H54 (cell line): ENCODE measurements at places on chromosomes 5 and 9.

DNA sequence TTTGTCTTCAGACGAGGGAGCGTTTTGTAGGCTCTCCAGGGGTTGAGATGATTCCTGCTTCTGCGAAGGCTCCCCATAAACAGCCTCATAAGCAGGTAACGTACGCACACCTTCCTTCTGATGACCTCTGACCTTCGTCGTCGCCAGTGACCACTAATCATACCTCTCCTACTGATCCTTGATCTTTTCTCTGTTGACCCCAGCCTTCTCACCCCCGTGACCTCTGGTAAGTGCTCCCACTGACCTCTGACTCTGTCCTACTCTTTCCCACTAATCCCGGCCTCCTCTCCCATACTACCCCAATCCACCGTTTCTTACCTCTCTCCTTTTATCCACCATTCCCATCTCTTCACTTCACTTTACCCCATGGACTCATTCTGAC is 345 bp downstream of the DNAI1 start:
- no peak for DNase-seq

- no peak for DNase-seq
Measured at GRCh38 chr9:33159777-33160127, 7.4 kb downstream of the B4GALT1 start.

DNA sequence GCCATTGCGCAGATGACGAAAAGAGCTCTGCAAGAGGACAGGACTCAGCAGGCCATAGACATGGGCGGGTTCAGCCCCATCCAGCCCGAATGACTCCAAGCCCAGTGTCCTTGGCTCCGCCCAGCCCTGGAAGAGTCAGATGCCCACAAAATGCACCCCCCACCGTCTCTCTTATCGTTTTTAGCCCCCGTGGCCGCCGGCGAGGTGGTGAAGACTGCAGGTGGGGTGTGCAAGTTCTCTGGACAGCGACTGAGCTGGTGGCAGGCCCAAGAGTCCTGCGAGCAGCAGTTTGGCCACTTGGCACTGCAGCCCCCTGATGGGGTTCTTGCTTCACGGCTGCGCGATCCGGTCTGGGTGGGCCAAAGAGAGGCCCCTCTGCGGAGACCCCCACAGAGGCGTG is 2.1 kb downstream of the ADGRD2 start:
- no peak for DNase-seq

DNA sequence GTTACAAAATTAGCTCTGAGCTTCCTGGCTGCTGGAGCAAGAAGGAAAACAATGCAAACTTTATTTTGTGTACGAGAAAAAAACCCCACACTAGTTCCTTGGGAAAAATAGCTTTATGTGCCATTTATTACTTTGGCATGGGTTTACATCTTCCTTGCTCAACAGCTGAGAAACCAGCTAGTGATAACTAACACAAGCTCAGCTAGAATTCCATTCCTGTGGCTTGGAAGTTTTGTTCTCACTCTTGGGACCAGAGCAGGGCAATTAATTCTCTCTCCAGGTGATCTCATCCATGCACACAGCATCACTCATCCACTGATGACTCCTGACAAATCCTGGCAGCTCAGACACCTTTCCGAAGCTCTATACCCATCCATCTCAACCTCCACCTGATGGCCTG is 104.1 kb downstream of the CRB2 start:
- DNase-seq = no peak

DNA sequence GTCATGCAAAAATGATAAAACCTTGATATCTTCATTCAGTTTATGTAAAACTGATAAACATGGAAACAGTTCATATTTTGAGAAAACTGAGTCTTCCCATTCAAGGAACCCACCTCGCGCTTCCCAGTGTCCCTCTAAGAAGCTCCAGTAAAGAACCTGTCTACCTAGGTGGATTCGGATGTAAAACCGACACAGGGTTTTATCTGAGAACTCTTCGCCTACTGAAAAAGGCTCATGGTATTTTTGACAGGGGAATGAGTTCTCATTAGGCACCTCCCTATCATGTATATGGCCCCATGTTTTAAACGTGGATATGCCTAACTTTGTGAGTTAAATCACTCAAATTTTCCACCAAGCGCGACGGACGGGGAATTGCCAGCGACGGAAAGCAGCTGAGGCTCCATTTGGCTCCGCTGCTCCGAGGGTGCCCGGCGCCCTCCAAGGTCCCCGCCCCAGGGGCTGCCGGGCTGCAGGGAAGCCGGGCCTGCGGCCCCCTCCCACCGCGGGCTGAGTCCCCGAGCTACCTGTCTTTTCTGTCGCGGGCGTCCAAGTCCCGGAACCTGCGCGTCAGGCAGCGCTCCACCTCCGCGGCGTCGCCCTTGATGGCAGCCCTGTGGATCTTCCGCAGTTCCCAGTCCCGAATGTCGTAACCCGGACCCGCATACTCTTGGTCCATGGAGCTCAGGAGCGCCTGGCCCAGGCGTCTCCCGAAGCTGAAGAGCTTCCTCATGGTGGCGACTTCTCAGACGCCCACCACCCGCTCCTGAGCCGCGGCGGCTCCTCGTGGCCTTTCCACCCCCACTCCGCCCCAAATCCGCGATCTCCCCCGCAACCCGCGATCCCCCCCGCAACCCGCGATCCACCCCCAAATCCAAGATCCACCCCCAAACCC is 594 bp downstream of the ANKRD18A start:
- DNase-seq = no peak

DNA sequence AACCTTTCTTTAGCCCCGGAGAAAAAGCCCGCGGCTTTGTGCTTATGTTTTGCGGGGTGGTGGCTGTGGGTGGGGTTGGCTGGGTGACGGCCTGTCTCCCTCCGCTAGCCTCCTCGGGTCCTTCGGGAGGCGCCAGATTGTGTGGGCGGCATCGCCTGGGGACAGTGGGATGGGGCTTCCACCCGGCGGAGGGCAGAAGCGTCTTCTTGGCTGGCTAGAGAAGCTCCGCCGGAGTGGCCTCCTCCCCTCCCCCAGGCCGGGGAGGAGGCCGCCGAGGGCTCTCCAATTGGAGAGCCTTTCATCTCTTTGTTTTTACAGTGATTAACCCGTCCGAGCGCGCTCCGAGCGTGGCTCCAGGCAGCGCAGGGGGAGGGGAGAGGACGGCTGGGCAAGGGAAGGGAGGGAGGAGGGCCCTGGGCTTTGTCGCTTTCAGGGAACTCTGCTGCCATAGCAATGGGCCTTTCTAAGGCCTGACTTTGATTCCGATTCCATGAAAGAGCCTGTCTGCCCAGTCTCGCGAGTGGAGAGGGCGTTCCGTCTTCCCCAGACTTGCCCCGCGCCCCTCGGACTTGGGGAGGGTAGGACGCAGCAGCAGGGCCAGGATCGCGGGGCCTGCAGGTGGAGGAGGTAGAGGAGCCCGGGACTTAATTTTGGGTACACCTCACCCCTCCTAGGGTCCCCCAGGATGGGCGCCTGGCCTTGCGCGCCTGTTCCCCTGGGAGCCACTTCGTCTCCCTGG is 36.7 kb upstream of the TIFAB start:
- peak; percentile 96 for DNase-seq

GRCh38 chr9:3150074-3150473 is 306.2 kb upstream of the PUM3 start:
- DNase-seq = no peak

- DNase-seq = no peak
Measured at GRCh38 chr5:63563008-63563917, 399.0 kb downstream of the HTR1A start.
